ENCODE measurements at places on chromosomes 7 and 10. TPM values are rescaled to one million over a fixed set of nuclear protein-coding genes. Genes with fewer than 3 reads are reported as not detected.
A peak's percentile ranks its signal among the peaks of the same experiment; 100 is the strongest.

The KCP gene
- 2.5 TPM for total RNA-seq

The DPCD gene
- total RNA-seq = 23.8 TPM

The TMEM229A gene
- 0.27 TPM for total RNA-seq

The ACTA2 gene
- 4.4 TPM for total RNA-seq

The CFAP43 gene
- total RNA-seq = 0.69 TPM

The GPR146 gene
- 0.92 TPM for total RNA-seq

GRCh38 chr10:69558559-69558958 lies 14.7 kb downstream of the NEUROG3 start:
- H3K27me3 ChIP-seq = peaks cover 15% of the 10 kb centered on the region
- H3K4me3 ChIP-seq = no peak overlapping the region
- H3K36me3 ChIP-seq = no peaks in the 10 kb centered on the region
- DNase-seq = no peak
- peaks cover 23% of the 10 kb centered on the region for H3K4me1 ChIP-seq

GRCh38 chr7:18191862-18192625 lies 164.4 kb upstream of the PRPS1L1 start:
- DNase-seq = no peak
- H3K27me3 ChIP-seq = no peaks in the 10 kb centered on the region

DNA sequence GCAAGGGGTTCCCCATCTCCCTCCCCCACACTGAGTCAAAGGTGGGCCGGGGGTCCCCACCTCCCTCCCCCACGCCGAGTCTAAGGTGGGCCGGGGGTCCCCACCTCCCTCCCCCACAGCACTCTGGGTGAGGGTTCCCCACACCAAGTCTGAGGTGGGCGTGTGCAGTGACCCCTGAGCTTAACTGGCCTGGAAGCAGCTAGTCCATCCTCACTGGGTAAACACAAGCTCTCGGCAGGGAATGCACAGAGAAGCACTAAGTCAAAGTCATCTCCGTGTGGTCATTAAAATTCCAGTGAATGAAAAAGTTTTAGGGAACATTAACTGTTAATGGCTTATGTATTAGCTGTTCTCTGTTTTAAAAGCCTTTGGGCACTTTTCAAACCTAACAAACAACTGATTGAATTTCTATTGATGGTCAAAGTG lies 43.7 kb upstream of the PRKAR1B start:
- peaks cover 22% of the 10 kb centered on the region for H3K36me3 ChIP-seq
- no peak for DNase-seq
- no peak overlapping the region for H3K4me3 ChIP-seq
- H3K27me3 ChIP-seq = no peaks in the 10 kb centered on the region
- no peaks in the 10 kb centered on the region for H3K4me1 ChIP-seq
- no peak overlapping the region for H3K27ac ChIP-seq

- peaks cover 9% of the 10 kb centered on the region for H3K36me3 ChIP-seq
- H3K4me3 ChIP-seq = no peak overlapping the region
- no peaks in the 10 kb centered on the region for H3K27me3 ChIP-seq
- H3K27ac ChIP-seq = peak overlapping the region; percentile 96
- peak; percentile 55 for DNase-seq
- peaks cover 53% of the 10 kb centered on the region for H3K4me1 ChIP-seq
Measured at GRCh38 chr10:71837098-71837827, 13.8 kb downstream of the PSAP start.

GRCh38 chr10:35420827-35421552 lies 84.7 kb downstream of the CCNY start:
- peaks cover 64% of the 10 kb centered on the region for H3K4me1 ChIP-seq
- H3K27me3 ChIP-seq = no peaks in the 10 kb centered on the region
- DNase-seq = no peak
- H3K36me3 ChIP-seq = no peaks in the 10 kb centered on the region
- no peak overlapping the region for H3K4me3 ChIP-seq
- H3K27ac ChIP-seq = peak overlapping the region; percentile 65

DNA sequence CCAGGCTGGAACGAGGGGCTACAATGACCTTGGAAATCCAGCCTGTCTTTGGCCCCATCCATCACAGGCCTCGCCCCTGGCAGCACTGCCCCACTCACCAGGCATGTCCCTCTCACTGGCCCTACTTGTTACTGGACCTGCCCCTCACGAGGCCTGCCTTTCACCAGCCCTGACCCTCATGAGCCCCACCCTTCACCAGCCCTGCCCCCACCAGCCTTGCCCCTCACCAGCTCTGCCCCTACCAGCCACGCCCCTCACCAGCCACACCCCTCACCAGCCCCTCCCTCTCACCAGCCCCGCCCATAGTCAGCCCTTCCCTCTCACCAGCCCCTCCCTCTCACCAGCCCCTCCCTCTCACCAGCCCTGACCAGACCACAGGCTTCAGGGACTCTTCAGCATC lies 57.8 kb downstream of the COL26A1 start:
- no peak overlapping the region for H3K4me3 ChIP-seq
- peaks cover 3% of the 10 kb centered on the region for H3K36me3 ChIP-seq
- H3K4me1 ChIP-seq = peaks cover 25% of the 10 kb centered on the region
- H3K27me3 ChIP-seq = no peaks in the 10 kb centered on the region

- H3K27me3 ChIP-seq = no peaks in the 10 kb centered on the region
- no peak overlapping the region for H3K4me3 ChIP-seq
- no peak overlapping the region for H3K27ac ChIP-seq
- peaks cover 24% of the 10 kb centered on the region for H3K4me1 ChIP-seq
Measured at GRCh38 chr7:37312608-37313007, 136.1 kb downstream of the ELMO1 start.

GRCh38 chr10:47140761-47141348 lies 159.1 kb upstream of the GDF10 start:
- DNase-seq = no peak
- H3K27ac ChIP-seq = no peak overlapping the region
- no peaks in the 10 kb centered on the region for H3K4me1 ChIP-seq
- H3K36me3 ChIP-seq = no peaks in the 10 kb centered on the region
- no peak overlapping the region for H3K4me3 ChIP-seq

- H3K27ac ChIP-seq = no peak overlapping the region
- DNase-seq = no peak
- H3K4me3 ChIP-seq = no peak overlapping the region
- H3K4me1 ChIP-seq = no peaks in the 10 kb centered on the region
Measured at GRCh38 chr7:91156316-91157185, 107.7 kb upstream of the FZD1 start.

- H3K27me3 ChIP-seq = no peaks in the 10 kb centered on the region
- no peak overlapping the region for H3K4me3 ChIP-seq
- no peak overlapping the region for H3K27ac ChIP-seq
- H3K4me1 ChIP-seq = peaks cover 14% of the 10 kb centered on the region
Measured at GRCh38 chr10:17427666-17428350, 26.6 kb downstream of the ST8SIA6 start.

DNA sequence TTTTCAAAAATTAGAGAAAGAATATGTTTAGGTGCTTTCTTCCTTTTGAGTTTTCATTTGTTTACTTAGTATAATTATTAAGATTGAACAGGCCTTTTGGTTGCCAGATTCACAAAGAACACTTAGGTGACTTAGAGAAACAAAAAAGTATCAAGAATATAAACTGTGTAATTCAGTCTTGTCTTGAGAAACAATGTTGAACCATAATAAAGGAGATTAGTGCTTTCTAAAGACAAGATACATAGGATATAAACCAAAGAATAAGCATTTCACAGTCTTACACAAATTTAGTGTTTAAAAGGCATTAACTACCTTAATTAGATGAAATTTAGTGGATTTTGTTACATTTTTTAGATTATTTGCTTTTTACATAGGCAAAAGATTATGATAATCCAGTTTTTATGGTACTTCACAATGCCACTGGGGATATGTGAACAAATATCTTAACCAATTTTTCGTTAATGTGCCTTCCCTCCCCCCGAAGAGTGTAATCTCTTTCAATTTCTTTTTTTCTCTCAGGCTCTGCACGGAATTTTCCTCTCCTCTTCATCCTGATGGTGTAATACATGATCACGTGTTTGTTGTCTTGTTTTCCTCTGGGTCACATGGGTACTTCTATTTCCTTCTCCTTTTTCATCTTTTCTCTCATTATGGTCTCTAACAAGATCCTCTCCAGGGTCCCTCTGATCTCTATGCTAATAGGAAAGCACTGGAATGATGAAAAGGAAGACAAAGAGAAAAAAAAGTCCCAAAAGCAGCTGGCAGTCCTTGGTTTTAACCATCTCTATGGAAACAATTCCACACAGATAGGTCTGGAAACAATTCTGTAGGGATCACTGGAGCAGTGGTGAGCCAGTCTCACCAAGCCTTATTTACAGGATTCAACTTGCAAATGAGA lies 3.7 kb upstream of the HNRNPH3 start:
- peak overlapping the region; percentile 3 for H3K4me3 ChIP-seq
- H3K4me1 ChIP-seq = peaks cover 17% of the 10 kb centered on the region
- H3K36me3 ChIP-seq = peaks cover 8% of the 10 kb centered on the region
- H3K27ac ChIP-seq = peak overlapping the region; percentile 80

DNA sequence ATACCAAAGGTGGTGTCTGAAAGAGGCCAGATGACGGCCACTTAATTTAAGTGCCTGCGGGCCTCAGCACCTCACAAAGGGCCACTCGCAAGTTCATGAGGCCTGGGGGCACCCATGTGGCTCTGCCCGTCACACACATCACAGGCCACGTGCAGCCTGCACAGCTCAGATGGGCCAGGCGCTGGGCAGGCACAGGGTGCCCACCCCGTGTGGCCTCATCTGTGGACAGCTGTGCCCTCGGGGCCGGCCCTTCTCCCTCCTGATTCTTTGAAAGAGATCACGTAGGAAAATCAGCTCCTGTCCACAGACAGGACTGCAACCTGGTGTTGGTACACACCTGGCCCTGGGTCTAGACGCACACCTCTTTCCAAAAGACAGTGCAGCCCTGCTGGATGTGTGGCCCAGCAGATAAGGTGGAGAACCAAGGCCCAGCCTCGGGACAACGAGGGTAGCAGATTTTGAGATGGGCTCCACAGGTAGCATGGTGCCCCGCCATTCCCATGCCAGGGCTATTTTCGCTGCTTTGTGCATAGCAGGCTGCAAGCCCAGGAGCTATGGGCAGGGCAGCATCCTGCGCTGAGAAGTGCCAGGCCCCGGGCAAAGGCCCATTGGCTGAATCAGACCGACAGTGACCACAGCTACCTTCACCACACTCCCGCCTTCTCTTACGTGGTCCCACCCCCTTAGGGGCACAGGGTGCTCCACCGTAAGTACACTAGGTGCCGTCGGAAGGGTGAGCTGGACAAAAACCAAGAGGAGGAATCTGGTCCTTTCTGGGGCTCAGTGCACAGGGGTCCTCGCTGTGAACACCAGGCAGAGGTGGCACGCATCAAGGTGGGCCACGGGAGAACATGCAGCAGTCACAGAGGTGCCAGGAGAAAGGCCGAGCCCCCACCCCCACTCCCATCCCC lies 124.5 kb downstream of the EBF3 start:
- H3K27me3 ChIP-seq = no peaks in the 10 kb centered on the region
- H3K27ac ChIP-seq = no peak overlapping the region
- DNase-seq = no peak
- H3K4me1 ChIP-seq = peaks cover 2% of the 10 kb centered on the region
- H3K4me3 ChIP-seq = no peak overlapping the region

GRCh38 chr10:131513445-131513844 lies 201.9 kb upstream of the TCERG1L start:
- H3K36me3 ChIP-seq = peaks cover 64% of the 10 kb centered on the region
- DNase-seq = no peak
- no peak overlapping the region for H3K4me3 ChIP-seq
- peaks cover 5% of the 10 kb centered on the region for H3K27me3 ChIP-seq
- H3K27ac ChIP-seq = no peak overlapping the region

- H3K4me1 ChIP-seq = no peaks in the 10 kb centered on the region
- DNase-seq = no peak
- no peak overlapping the region for H3K4me3 ChIP-seq
- no peaks in the 10 kb centered on the region for H3K27me3 ChIP-seq
- H3K27ac ChIP-seq = no peak overlapping the region
Measured at GRCh38 chr10:2731940-2732339, 335.4 kb upstream of the PFKP start.

DNA sequence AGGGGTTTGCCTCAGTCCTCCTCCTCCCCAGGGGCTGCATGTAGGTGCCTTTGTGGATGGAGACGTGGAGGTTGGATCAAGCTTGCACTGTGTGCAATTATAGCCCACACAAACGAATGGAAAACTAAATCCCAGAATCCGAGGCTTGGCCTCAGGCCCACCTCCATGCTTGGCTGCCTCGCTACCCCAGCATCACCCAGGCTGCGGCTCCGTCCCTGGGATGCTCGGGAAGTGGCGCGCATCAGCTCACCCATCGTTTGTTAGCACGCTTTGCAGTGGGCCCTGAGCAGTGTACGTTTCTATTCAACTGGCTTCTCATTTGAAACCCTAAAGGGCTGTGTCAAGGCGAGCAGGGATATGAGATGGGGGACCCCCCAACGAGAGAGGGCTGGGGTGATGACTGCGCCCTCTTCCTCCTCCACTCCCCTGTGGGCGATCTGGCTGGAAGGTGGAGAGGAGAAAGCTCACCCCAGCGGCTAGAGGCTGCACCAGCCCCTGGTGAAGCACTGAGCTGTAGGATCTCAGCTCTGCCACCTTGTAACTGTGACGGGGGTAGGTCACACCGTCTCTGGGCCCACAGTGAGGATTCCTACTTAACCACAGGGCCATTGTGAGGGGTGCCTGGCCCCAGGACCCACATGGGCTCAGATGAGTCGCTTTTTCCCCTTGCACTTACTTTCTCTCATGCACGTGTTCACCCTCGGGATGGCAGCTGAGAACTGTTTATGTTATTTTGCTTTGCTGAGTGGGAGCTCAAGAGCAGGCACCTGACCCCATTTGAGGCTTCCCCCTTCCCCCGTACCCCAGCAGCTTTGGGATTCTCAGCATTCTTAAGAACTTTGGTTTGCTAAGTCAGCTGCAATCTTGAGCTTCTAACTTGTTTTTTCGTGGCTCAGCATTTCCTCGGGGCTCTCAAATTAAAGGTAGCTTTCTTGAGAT lies 12.7 kb upstream of the BTBD16 start:
- H3K4me1 ChIP-seq = peaks cover 8% of the 10 kb centered on the region
- no peak overlapping the region for H3K4me3 ChIP-seq

DNA sequence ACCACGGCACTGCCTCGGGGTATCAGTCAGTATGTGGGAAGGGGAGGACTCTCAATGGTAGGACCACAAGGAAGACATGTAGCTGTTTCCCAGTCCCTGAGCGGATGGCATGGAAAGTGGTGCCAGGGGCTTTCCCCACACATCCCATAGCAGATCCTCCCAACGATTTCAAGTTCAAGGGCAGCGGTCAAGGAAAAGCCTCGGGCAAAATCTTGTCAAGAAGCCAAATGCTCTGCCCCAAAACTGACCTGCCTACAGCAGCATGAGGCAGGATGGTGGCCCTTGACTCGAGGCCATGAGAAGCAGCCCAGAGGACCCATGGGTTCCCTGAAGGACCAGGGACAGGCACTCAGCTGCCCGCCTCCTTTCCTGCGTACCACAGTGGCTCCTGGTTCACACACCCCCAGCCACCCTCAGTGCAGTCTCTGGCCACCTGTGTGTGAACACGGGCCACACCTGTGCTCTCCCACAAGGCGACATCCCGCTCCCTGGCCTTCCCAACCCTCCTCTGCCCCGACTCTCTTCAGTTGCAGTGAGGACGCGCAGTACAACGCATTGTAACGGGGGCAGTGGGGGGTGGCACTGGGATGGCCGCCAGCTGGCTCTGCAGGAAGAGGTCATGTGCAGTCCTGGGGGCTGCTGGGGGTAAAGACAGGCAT lies 43.6 kb downstream of the CTBP2 start:
- peaks cover 18% of the 10 kb centered on the region for H3K36me3 ChIP-seq
- peak overlapping the region; percentile 80 for H3K27ac ChIP-seq
- DNase-seq = no peak
- H3K27me3 ChIP-seq = no peaks in the 10 kb centered on the region
- peaks cover 85% of the 10 kb centered on the region for H3K4me1 ChIP-seq
- no peak overlapping the region for H3K4me3 ChIP-seq

GRCh38 chr7:139776486-139777132 lies 1.2 kb downstream of the HIPK2 start:
- peaks cover 44% of the 10 kb centered on the region for H3K27me3 ChIP-seq
- H3K4me3 ChIP-seq = peak overlapping the region; percentile 95
- DNase-seq = no peak
- no peak overlapping the region for H3K27ac ChIP-seq
- H3K4me1 ChIP-seq = peaks cover 20% of the 10 kb centered on the region
- no peaks in the 10 kb centered on the region for H3K36me3 ChIP-seq
